ENCODE measurements at places on chromosomes 5 and 9.

DNA sequence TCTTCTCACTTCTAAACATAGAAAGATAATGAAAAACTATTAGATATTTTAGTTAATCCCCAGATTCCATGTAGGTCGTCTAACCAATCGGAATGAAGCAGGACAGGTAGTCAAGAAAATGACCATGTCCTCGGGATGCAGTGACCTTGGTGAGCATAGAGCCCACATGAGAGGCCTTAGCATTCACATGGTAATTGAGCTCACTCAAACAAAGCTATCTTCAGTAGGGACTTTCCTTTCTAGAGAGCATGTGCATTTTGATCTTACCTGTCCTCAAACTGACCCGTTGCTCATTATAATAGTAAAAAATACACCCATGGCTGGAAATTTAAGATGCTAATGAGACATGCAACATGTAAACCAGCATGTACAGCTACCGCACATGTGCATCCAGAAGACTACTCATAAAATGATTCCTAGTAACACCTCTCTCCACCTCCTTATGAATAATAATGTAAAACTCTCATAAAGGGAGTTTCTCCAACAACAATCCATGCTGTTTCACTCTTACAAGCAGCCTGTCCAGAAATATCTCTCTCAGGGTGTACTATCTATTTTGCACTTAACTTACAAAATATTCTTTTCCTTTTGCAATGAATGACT, 274.0 kb upstream of the CDH9 start:
- DNase-seq: no peak

DNA sequence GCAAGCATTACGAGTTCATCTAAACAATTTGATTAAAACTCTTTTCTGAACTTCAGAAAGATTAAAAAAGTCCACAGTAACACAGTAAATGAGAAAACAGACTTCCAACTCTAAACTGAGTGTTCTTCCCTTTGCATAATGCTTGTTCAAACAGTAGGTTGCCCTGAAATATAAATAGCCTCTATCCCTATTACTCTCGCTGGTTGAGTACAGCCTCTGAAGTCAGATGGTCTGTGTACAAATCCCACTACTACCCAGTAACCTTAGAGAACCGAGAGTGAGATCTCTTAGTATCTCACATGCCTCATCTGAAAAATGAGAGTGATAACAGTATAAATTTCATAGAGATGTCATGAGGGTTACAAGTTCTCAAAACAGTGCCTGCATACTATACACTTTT, 591.6 kb downstream of the CAAP1 start:
- DNase-seq: no peak

DNA sequence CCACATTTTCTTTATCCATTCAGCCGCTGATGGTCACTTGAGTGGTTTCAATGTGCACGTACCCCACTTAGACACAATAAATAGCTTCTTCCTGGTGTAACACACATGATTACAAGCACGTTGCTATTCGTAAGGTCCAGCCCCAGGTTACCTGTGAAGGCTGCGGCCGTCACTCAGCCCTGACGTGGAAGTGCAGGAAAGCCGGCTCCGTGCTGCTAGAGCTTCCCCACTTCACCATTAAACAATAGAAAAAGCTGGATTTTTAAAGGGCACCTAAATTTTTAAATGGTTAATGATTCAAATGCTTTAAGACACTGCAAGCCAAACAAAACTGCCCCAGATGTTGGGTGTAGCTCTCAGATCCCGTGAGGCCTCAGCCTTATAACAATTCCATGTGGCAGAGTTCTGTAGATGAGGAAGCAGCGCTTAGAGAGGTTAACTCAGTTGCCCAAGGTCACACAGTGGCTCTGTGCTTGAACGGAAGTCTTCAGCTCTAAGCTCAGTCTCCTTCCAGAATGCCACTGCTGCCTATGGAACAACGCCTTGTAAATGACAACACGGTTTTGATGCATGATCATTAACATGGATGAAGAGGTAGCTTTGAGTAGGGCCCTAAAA, 125.7 kb downstream of the COL23A1 start:
- no peak for DNase-seq

DNA sequence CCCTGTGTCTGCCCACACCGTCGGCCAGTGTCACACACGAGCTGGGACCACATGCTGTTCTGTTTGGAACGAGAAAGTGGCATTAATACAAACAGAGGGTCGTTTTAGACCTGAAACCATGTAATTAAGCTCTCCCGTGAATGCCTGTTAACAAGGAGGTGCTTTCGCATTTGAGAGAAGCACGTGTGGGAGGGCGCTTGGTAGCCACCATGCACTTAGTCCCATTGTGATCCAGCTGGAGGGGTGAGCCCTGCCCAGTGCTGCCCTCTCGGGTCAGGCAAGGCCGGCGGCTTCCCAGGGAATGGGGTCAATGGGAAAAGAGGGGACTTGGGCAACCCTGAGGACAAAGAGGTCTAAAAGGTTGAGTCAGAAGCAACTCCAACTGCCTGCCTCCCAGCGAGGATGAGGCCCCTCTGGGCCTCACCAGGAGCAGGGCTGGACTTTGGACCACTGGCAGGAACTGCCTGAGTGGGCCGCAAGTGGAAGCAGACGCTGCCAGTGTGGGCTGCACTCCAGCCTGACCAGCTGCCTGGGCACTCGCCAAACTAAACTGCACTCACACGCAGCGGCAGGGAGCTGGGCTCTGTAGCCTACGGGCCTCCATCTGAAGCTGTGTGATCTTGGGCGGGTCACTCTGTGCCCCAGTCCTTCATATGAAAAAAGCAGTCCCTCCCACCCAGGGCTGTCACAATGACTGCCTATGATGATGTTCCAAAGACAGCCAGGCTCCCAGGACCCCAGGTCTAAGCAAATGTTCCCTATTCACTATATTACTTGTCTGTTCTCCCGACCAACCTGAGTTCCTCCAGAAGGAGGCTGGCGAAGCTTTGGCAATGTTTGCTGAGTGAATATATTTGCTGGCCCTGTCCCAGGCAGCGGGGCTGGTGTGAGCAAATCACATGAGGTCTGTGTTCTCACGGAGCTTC, 195.7 kb downstream of the CDK5RAP2 start:
- no peak for DNase-seq
